T-helper 17 cell (primary cell): ENCODE measurements at places on chromosomes 7 and 10.
A peak's percentile ranks its signal among the peaks of the same experiment; 100 is the strongest.

- H3K36me3 ChIP-seq: peaks cover 9% of the 10 kb centered on the region
- no peak for DNase-seq
- peaks cover 37% of the 10 kb centered on the region for H3K4me1 ChIP-seq
Measured at GRCh38 chr7:44473295-44473694, 17.2 kb downstream of the NUDCD3 start.

GRCh38 chr10:101224910-101225823 lies 4.1 kb downstream of the LBX1 start:
- H3K36me3 ChIP-seq: peaks cover 13% of the 10 kb centered on the region
- peaks cover 42% of the 10 kb centered on the region for H3K4me1 ChIP-seq
- peak overlapping the region; percentile 16 for H3K27ac ChIP-seq
- no peak for DNase-seq

DNA sequence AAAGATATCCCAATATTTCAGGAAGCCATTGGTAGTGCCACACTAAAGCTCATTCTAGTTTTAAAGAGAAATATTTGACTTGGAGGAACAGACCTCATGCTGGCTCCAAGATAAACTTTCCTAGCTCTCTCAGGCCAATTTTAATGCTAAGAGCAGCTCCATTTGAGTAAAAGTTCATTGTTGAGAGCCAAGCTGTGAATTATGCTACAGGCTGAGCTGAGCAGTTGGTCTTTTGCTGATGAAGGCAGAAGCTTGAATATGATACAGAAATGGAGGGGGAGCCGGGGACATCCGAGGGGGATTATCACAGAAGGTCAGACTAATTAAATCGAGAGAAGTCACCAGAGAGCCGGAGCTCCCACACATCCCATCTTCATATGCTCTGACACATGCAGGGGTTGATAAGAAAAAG lies 175.7 kb upstream of the AUTS2 start:
- no peak overlapping the region for H3K27ac ChIP-seq
- H3K4me3 ChIP-seq: no peak overlapping the region

DNA sequence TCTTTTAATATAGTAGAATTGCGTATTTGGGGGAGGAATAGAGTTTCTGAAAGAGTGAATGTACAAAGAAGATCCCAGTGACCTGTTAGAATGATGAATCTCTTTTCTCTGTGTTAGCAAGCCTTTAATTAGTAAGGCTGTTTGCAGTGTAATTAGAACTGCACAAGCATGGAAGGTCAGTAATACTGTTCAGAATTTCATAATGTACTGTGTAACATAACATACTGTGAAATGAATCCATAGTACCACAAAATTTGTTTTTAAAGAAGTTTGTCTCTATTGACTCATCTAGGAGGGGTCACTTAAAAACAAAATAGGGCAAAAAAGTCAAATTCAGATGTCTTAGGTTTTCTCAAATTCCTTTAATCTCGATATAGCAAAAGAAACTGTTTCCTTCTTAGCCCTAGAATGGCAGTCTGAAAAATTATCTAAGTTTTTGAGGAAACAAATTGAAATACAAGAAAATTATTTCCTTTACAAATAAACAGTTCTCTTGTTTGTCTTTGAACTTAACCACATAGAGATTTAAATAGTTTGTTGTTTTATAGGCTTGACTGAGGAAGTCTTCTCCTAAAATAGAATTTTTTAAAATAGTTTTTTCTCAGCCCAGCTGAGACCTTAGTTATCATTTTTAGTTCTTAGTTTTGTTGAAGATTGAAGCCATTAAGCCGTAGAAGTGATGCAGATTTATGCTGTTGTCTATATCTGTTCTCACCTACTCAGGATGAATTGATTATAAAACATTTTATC lies 12.5 kb downstream of the ADK start:
- H3K27ac ChIP-seq: peak overlapping the region; percentile 74
- peaks cover 2% of the 10 kb centered on the region for H3K36me3 ChIP-seq
- peaks cover 15% of the 10 kb centered on the region for H3K4me1 ChIP-seq
- DNase-seq: no peak
- H3K27me3 ChIP-seq: no peaks in the 10 kb centered on the region

DNA sequence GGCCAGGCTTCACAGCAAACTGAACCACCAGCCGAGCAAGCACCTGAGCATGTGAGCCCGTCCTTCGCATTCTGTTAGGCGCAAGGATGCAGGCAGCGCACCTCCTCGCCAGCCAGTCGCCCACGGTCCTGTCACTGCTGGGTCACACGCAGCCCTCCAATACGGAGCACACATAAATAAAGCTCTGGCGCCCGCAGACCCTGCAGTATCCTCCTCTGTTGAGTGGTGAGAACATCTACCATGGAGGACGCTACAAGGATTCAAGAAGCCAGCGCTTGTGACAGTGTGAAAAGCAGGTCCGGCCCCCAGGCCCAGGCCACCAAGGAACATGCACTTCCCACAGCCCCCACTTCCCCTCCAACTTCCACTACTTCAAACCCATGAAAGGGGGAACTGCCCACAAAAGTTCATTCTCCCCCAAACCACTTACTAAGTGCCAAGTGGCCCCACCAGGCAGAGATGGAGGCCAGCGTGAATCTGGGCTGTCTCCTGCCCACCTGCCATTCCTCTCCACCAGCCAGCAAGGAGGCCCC lies 34.8 kb downstream of the VOPP1 start:
- peak overlapping the region; percentile 87 for H3K4me3 ChIP-seq
- DNase-seq: no peak
- peaks cover 71% of the 10 kb centered on the region for H3K4me1 ChIP-seq
- H3K27me3 ChIP-seq: no peaks in the 10 kb centered on the region
- peaks cover 3% of the 10 kb centered on the region for H3K36me3 ChIP-seq

DNA sequence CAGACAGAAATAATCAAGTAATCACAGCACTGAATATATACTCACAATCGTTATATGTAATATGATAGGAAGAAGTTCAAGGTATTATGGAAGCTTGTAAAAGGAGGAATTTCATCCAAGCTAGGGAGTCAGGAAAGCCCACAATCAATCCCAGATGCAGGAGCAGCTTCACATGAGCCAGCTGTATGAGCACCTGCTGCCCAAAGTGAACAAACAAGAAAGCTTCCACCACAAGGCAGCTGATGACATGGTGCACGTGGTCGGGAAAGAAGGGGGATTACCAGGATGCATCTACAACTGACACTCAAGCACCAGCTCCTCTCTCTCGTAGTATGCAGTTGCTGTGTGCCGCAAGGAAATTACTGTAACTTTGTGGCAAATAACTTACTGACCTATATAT lies 225.2 kb downstream of the XPNPEP1 start:
- no peaks in the 10 kb centered on the region for H3K4me1 ChIP-seq
- no peaks in the 10 kb centered on the region for H3K36me3 ChIP-seq
- no peak overlapping the region for H3K4me3 ChIP-seq
- no peak for DNase-seq
- H3K27ac ChIP-seq: no peak overlapping the region

DNA sequence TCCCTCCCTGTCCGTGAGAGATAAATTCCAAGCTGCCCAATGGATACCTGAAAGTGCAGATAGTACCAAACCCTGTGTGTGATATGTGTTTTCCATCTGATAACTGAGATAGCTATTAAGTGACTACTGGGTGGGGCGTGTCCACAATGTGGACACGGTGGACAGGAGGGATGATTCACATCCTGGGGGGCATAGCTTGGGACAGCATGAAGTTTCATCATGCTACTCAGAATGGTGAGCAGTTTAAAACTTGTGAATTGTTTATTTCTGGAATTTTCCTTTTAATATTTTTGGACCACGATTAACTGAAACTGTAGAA lies 158.6 kb downstream of the CREB5 start:
- H3K36me3 ChIP-seq: no peaks in the 10 kb centered on the region
- H3K27me3 ChIP-seq: peaks cover 4% of the 10 kb centered on the region
- H3K4me1 ChIP-seq: no peaks in the 10 kb centered on the region
- no peak overlapping the region for H3K27ac ChIP-seq
- no peak for DNase-seq

- DNase-seq: no peak
- peak overlapping the region; percentile 75 for H3K27ac ChIP-seq
- H3K4me1 ChIP-seq: peaks cover 65% of the 10 kb centered on the region
- no peak overlapping the region for H3K4me3 ChIP-seq
- no peaks in the 10 kb centered on the region for H3K27me3 ChIP-seq
- H3K36me3 ChIP-seq: peaks cover 2% of the 10 kb centered on the region
Measured at GRCh38 chr10:3761904-3762303, 23.1 kb downstream of the KLF6 start.

DNA sequence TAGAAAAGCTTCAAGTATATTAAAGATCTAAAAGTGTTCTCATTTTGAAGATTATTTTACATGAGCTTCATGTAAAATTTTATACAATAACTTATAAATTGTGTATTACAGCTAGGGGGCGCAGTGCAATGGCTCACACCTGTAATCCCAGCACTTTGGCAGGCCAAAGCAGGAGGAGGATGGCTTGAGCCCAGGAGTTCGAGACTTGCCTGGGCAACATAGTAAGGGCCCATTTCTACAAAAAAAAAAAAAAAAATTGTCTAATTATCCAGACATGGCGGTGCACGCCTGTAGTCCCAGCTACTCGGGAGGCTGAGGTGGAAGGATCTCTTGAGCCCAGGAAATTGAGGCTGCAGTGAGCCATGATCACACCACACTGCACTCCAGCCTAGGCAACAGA lies 16.6 kb downstream of the ACBD5 start:
- peak; percentile 19 for DNase-seq
- peaks cover 10% of the 10 kb centered on the region for H3K4me1 ChIP-seq
- H3K27me3 ChIP-seq: no peaks in the 10 kb centered on the region
- H3K27ac ChIP-seq: no peak overlapping the region

GRCh38 chr7:134789967-134790685 lies 10.7 kb downstream of the CALD1 start:
- H3K27me3 ChIP-seq: peaks cover 4% of the 10 kb centered on the region
- H3K4me3 ChIP-seq: no peak overlapping the region
- H3K27ac ChIP-seq: no peak overlapping the region
- no peak for DNase-seq
- H3K4me1 ChIP-seq: no peaks in the 10 kb centered on the region
- no peaks in the 10 kb centered on the region for H3K36me3 ChIP-seq

DNA sequence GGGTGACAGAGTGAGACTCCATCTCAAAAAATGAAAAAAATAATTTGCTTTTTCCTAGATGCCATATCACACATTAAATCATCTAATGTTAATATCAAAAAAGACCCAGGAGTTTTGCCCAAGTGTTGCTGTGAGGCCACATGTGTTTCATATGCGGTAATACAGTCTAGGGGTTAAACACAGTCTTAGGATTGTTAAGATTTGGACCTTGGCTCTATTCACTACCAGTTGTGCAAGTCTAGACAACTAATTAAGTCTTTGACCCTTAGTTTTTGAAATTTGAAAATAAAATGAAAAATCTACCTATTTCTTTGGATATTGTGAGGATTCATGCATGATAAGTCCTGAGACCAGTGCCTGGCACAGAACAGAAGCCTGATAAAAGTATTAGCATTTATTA lies 14.9 kb upstream of the MALRD1 start:
- no peak overlapping the region for H3K4me3 ChIP-seq
- no peak overlapping the region for H3K27ac ChIP-seq
- H3K36me3 ChIP-seq: no peaks in the 10 kb centered on the region
- H3K27me3 ChIP-seq: no peaks in the 10 kb centered on the region

DNA sequence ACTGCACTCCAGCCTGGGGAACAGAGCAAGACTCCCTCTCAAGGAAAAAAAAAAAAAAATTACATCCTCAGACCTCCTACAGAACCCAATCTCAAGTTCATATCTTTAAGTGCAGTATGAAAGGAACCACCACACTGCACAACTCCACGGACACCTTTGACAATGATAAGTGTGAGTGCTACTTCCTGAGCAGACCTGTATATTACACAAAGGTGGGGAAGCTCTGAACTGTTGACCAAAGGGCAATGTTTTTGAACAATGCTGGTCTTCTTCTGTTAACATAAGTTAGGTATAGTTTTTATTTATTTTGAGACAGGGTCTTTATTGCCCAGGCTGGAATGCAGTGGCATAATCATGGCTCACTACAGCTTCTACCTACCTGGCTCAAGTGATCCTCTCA lies 54.1 kb upstream of the RNF148 start:
- H3K4me1 ChIP-seq: no peaks in the 10 kb centered on the region
- no peak overlapping the region for H3K4me3 ChIP-seq
- H3K27me3 ChIP-seq: no peaks in the 10 kb centered on the region
- no peak overlapping the region for H3K27ac ChIP-seq
